ENCODE measurements at places on chromosomes 2 and 18.

DNA sequence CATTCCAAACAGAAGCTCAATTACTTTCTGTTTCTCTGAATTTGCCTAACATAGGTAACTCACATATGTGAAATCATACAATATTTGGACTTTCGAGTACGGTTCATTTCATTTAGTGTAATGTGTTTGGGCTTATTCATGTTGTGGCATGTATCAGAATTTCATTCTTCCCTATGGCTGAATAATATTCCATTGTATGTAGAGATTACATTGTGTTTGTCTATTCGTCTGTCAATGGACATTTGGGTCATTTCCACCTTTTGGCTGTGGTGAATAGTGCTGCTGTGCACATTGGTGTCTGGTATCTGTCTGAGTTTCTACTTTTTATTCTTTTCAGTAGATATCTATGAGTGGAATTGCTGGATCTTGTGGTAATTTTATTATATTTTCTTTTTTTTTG is 43.9 kb downstream of the LBH start:
- no peak for DNase-seq

DNA sequence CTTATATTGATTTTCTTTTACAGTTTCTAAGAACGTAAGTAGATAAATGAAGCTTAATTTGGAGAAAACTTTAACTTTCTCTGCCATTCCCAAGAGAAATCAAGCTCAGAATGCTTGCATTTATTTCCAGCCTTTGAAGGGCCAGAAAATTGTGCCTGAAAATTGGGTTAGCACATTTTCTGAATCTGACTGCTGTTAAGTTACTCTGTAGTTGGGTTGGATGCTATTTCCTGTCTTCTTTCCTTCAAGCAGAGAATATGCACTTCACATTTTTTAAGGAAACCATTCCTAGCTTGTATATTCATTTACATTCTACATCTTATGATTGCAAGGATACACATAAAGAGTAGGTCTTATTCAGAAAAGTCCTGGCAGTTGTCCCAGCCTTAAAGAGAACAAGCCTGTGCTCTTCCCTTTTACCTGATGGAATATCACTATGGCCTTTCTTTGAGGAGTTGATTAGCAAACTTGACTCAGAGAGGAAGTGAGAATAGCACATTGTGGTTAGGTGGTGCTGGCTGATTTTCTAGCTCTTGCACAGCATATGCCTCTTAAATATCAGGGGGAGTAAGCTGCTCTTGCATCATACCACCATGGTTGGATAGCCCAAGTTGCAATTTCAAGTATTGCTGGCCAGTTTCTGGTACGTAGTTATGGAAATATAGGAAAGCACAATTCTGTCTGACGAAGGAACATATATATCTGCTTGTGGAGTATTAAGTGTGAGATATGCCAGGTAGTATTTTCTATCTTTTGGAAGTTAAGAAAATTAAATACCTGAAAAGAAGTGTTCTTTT is 133.7 kb downstream of the COMMD1 start:
- DNase-seq = no peak

DNA sequence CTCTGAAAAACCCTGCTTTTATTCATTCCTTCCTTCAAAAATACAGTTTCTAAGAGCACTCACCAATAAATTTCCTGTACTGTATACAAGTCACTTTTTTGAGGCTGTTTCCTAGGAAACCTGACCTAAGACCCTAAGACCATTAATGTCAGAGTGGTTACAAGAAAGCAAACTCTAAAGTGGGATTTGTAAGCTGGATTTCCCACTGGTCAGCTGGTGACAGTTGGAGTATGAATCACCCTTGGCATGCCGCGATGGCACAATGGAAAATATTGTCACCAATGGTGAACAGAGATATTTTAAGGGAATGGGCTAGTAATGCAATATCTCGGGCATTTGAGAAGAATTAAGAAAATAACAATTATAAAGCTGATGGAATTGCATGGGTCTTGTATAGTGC is 101.9 kb downstream of the COL3A1 start:
- no peak for DNase-seq

GRCh38 chr2:44880125-44880483 is 61.4 kb upstream of the SIX3 start:
- DNase-seq = no peak

DNA sequence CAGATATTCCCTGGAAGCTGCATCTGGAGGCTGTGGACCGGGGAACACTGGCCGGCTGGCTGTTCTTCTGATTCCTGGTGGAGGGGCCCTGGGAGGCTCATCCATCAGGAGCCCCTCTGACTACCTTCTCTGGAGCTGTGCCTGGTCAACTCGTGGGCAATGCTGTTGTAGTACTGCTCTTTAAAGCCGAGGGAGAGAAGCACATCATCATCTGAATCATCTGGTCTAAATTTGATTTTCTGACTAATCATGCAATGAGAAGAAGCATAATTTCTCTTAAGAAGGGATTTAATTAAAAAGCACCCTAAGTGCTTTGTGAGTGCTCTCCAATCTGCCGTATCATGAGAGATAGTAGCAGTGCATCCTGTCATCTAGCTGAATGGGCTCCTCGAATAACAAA is 229.5 kb downstream of the FHOD3 start:
- no peak for DNase-seq

DNA sequence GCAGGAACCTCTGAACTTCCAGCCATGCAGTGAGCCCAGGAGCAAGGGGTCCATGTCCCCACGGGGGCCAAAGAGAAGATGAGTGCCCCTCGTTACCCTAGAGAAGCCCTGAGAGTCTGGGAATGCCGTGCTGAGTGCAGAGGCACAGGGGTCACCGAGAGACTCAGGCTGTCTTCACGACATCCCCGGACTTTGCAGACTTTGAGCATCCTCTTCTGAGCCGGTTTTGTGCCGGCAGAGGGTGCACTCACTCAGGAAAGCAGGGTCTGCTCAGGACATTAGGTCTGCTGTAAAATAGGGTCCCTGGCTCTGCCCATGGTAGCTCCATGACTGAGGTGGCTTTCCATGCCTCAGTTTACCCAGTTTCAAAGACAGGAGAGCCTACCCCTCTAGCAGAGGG is 71.0 kb downstream of the GALNT14 start:
- DNase-seq = no peak

GRCh38 chr2:227029426-227030105 is 134.4 kb downstream of the COL4A4 start:
- no peak for DNase-seq

GRCh38 chr2:55966401-55967118 is 43.0 kb upstream of the EFEMP1 start:
- DNase-seq = no peak

DNA sequence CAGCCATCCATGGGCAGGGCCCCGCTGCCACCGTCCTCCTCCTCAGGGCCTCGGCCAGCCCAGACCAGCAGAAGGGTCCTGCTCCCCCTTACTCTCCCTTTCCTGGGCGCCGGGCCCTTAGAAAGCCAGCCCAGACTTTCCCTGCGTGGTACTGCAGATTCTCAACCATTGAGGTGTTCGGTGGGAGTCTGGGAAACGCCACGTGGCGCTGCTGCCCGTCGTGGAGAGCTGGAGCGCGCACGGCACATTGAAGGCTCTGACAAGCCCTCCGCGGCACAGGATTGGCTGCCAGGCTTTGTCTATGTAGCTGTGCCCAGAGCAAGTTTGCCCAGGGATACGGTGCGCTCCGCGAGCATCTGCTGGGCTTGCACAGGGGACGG is 10.4 kb upstream of the KLHL30 start:
- DNase-seq = no peak

GRCh38 chr2:133040170-133040569 is 370.2 kb upstream of the LYPD1 start:
- DNase-seq = no peak

DNA sequence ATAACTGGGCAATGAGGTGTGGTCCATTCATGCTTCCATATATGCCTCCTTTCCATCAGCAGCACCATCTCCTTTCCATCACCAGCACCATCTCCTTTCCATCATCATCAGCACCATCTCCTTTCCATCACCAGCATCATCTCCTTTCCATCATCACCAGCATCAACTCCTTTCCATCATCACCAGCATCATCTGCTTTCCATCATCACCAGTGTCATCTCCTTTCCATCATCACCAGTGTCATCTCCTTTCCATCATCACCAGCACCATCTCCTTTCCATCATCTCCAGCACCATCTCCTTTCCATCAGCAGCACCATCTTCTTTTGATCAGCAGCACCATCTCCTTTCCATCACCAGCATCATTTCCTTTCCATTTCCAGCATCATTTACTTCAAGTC is 297.5 kb upstream of the SPHKAP start:
- DNase-seq = no peak

- DNase-seq = no peak
Measured at GRCh38 chr2:152864601-152865149, 146.3 kb downstream of the ARL6IP6 start.

- DNase-seq = no peak
Measured at GRCh38 chr18:7945882-7946281, 378.8 kb downstream of the PTPRM start.

DNA sequence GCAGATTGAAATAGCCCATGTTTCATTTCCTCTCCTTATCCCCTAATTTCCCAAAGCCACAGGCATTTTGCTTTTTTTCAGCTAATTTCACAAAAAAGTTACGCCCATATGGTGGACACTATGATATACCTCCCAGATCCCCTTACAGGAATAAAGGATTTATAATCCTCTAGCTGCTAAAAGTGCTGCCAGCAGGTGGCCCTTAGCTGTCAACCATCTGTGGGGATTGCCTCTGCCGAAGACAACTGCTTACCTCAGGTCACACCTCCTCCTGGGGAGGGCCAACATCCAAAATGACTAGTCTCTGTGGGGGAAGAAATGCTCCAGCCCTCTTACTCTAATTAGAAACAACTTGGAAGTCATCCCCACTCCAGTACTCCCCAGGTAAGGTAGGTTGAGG is 61.0 kb upstream of the EPB41L3 start:
- DNase-seq = no peak

DNA sequence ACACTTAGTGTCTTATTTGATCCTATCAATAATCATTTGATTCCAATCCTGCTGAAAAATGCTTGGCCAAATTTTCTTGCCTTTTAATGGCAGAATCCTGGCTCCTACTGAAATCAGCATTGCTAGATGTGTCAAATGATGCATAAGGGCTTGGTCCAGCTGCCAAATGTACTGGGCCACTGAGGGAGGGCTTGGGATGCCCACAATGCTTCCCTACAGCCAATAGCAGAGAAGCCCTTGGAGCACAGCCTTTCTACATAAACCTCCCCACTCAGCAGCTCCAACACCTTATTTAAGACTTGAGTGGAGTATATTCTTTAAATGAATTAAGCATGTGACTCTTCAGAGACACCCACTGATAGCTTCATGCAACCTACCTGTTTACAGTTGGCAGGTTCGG is 3.6 kb downstream of the ALK start:
- no peak for DNase-seq

- DNase-seq = no peak
Measured at GRCh38 chr2:95274291-95275150, at the start of gene PROM2. Gene PROM2 (plus strand): TSS chr2:95274449. CDS start chr2:95274586, 137 bp downstream.

DNA sequence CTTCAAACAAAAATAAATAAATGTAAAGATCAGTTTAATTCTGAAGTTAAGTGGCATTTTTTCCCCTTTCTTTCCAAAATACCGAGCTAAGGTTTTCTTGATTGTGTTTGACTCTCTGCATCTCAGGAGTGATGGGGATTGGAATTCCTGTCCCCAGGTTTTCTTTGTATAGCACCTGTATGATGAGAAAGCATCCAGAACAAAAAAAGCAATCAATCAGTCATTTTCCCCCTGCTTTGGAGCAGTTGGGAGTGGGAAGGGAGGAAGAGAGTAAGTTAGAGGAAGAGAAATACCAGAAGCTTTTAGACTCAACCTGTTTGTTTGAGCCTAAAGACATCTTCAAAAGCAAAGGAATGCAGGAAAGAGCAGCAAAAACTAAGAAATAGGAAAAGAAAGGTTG is 88.5 kb downstream of the RIF1 start:
- DNase-seq = no peak

All from activated CD8-positive, alpha-beta memory T cell treated with anti-CD3 and anti-CD28 coated beads for 1 hour (primary cell).